ENCODE measurements at places on chromosomes 6 and 20. TPM values are rescaled to one million over a fixed set of nuclear protein-coding genes. Genes with fewer than 3 reads are reported as not detected.

PRSS35 gene
- total RNA-seq = not detected

DNA sequence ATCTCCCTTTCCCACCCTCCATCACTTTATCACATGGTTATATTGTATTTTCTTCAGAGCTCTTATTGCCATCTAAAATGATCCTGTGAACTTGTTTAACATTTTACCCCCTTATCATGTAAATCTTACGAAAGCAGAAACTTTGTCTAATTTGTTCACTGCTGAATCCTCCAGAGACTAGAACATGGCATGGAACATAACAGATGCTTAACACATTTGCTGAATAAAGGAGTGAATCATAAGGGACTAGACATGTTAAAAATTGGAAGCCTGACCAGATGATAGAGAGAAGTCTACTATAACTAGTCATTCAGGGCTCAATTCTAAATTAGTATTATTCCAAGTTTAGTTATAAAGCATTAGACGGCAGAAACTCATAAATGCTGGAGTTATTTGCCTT lies 73.3 kb downstream of the MAN1A1 start:
- no peak for DNase-seq

DNA sequence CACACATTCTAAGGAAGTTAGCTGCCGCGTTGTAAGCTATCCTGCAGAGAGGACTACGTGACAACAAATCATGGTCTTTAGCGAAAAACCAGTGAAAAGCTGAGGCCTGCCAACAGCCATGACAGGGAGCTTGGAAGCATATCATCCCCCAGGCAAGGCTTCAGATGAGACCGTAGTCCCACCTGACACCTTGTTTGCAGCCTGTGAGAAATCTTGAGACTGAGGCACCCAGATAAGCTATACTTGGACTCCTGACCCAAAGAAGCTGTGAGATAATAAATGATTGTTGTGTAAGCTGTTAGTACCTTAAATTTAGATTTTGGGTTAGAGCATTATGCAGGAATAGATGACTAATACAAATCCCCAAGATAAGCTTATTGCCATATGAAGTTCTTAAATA lies 45.4 kb upstream of the SENP6 start:
- DNase-seq = no peak

- DNase-seq = no peak
Observed at GRCh38 chr6:113301651-113302050, 555.5 kb upstream of the MARCKS start.

DNA sequence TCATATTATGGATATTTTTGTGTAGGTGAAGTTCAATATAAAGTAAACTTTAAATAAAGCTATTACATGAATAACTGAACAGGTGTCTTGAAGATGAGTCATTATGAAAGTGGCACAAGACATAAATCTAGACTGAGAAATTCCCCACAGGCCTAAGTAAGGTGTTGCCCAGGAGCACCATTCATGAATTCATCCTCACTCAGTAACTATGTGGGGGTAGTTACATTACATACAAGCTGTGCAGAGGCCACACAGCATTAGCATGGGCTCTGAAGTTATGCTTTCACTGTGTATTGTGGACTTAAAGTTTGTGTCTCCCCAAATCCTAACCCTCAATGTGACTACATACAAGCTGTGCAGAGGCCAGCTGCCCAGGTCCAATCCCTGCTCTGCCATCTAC lies 65.9 kb downstream of the BCAS1 start:
- no peak for DNase-seq

VIP gene
- 0.56 TPM for total RNA-seq

EMILIN3 gene
- total RNA-seq = 0.09 TPM

PI3 gene
- total RNA-seq = not detected

SUMO4 gene
- 1.3 TPM for total RNA-seq

DNA sequence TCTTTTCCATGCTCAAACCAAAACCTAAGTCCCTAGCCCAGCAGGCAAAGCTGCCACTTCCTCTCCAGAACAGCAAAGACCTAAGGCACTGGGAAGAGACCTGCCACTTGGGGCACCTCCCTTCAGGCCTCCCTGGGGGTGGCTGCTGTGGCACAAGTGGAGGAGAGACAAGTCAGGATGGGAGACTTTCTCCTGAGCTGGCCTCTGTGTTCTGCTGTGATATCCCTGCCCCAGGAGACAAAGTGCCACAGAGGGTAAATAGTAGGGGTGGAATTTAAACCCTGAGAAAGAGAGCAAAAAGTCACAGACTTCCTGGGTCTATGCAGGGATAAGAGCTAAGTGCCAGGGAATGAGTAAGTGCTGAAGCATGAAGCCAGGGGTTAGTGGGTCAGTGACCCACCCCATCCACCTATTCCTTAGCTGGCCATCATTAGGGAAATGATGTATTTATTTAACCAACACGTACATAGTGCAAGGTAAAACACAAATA lies 84.2 kb downstream of the MRPL14 start:
- no peak for DNase-seq
